ENCODE measurements at places on chromosomes 2 and 18.
A peak's percentile ranks its signal among the peaks of the same experiment; 100 is the strongest.

GRCh38 chr18:28267878-28268625 is 91.1 kb upstream of the CDH2 start:
- ATAC-seq: peak; percentile 96

DNA sequence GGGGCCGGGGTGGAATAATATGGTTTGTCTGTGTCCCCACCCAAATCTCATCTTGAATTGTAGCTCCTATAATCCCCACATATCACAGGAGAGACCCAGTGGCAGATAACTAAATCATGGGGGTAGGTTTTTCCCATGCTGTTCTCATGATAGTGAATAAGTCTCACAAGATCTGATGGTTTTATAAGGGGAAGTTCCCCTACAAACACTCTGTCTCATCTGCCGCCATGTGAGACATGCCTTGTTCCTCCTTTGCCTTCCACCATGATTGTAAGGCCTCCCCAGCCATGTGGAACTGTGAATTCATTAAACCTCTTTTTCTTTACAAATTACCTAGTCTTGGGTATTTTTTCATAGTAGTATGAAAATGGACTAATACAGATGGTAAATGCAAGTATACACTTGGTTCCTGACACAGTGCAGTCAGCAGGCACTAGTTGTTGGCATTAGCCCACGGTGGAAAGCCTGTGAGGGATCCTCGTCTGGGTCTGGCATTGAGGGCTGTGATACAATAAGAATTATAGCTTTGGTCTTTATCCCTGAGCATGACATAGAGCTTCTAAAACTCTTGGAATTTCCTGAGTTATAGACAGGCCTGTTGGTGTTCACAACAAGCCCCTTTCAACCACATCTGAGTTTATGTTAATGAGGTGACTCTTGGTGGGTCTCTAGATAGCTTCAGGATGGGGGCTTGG is 135.8 kb downstream of the CABLES1 start:
- no peak for ATAC-seq

DNA sequence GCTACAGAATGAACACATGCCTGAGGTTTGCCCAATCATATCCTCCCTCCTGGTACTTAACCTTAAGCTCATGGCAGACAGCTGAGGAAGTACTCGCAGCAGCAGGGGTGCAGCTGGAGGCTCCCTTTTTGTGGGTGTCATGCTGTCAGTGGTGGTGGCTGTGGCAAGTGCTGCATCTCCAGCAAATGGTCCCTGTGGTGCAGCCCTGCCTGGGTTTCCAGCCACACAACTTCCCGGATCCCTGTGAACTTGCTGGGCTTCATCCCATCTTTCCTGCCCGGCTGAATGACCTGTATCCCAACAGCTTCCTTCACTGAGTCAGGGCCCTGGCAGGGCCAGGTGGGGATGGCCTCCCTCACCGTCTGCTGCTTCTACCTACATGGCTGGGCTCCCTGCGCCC is 5.0 kb downstream of the TMEM185B start:
- ATAC-seq: no peak

DNA sequence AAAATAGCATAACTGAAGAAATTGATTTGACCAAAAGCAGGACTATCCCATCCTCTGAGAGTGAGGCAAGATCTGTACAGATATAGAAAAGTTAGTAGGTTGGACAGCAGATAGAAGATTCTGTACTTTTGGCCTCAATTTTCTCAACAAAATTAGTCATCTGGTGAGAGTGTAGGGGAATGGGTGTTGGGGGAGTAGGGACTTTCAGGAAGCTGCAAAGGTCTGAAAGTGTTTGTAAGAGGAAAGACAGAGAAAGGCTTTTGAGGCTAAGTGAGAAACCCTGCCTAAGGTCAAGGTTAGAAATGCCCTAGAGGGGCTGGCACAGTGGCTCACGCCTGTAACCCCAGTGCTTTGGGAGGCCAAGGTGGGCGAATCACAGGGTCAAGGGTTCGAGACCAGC is 40.3 kb downstream of the DAPL1 start:
- ATAC-seq: no peak

- no peak for ATAC-seq
Measured at GRCh38 chr2:225296951-225297350, 102.6 kb upstream of the NYAP2 start.

DNA sequence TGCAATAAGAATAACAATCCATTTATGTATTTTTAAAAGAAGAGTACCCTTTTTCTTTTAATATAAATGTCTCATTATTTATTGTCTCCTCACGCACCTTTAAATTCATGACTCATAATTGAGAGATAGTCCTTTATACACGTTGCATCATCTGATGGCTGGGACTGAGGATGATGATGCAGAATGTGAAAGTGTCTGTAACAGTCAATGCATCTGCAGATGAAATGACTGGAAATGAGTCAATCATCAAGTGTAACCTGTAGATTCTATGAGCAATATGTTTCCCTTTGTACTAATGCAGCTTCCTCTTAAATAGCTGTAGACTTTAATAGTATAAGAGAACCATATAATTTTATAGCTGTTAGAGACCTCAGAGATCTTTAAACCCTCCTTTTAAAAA is 26.1 kb upstream of the SYT4 start:
- ATAC-seq: no peak

GRCh38 chr2:111042772-111043771 is 77.6 kb upstream of the BCL2L11 start:
- ATAC-seq: no peak

- ATAC-seq: no peak
Measured at GRCh38 chr2:121809607-121810006, 54.2 kb downstream of the TSN start.

- peak; percentile 93 for ATAC-seq
Measured at GRCh38 chr18:78986018-78986481, 6.4 kb downstream of the SALL3 start.

DNA sequence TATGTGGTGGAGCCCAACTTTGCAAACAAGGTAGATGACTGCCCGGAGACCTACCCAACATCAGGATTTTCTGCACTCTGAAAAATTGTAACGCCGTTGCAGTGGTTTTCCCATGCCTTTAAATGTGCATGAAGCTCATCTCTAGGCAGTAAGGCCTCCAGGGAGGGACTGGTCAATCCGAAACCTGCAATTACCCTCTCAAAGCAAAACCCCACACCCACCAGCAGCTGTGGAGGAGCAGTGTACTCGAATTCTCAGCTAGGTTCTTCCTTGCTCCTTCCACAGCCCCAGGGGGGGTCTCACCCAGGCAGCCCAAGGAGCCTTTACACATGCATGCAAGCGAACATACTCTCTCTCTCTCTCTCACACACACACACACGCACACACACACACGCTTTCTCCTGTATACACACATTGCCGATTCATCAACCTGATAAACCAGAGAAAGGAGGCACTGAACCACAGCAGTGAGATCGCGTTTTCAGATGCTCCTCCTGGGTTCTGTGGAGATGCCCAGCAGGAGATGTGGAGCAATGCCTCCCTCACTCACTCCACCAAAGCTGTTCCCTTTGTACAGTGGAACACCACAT is 109.2 kb downstream of the VIT start:
- no peak for ATAC-seq

DNA sequence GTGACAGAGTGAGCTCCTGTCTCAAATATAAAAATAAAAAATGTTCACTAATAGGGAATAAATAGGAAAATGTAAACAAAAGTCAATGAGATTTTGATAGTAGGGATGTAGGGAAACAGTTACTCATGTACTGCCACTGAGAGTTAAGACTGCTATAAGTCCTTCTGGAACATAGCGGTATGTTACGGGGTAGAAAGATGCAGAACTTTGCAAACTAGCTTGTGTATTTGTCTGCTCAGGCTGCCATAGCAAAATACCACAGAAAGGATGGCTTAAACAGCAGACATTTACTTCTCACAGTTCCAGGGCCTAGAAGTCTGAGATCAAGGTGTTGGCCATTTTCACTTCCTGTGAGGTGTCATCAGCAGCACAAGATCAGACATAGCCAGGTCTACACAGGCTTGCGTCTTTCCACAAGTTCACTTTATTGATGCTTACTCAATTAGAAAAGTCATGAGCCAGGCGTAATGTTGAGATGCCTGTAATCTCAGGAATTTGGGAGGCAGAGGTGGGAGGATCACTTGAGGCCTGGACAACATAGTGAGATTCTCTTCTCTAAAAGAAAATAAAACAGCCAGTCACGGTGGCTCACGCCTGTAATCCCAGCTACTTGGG is 8.8 kb downstream of the TXNDC2 start:
- no peak for ATAC-seq

DNA sequence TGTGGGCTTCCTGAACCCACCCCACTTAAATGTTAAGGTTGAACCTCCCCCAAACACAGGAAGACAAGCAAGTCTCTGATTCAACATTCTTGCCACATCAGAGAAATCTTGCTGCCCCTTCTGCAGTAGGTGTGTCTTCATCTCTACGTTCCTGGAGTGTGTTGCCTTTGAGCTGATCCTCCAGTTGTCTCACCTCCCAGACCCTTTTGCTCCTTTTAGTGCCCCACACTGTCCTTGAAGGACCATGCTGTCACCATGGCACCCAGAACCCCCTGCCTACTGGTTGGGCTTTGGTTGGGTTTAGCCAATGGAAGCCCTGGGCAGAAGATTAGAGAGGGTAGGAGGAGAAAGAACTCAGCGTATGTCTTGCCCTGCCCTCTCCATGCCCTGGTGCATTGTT is 10.7 kb downstream of the CAB39 start:
- ATAC-seq: no peak

- ATAC-seq: no peak
Measured at GRCh38 chr2:158394453-158394852, 62.1 kb downstream of the CCDC148 start.

DNA sequence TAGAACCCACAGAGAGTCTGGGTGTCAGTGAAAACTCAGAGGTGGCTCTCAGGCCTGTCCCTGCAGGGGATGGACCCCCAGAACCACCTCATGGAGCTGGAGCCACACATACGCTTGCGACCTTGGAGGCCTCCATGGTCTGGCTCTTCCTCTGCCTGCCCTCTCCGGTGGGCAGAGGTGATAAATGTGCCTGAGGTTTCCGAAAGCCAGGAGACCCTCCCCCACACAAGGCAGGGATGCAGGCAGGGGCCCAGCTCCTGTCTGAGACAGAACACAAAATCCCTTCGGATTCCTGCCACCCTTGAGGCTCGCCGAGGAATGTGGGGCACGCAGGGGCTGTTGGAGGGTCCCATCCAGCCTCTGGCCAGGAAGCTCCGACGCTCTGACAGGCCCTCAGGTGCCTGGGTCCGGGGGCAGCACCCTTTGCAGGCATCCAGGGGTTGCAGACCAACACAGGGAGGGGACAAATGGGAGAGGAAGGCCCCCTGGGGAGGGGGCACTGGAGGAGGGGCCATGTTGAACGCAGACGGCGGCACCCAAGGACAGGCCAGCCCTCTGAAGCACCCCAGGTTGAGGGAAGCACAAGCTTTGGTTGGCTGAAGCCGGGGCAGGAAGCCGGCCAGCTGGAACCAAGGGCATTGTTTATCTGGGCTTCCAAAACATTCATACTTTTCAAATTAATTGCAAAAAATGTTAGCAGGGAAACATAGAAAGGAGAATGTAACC is 4.1 kb upstream of the SNED1 start:
- ATAC-seq: no peak

- ATAC-seq: peak; percentile 70
Measured at GRCh38 chr2:27408601-27409320, 630 bp downstream of the PPM1G start.

DNA sequence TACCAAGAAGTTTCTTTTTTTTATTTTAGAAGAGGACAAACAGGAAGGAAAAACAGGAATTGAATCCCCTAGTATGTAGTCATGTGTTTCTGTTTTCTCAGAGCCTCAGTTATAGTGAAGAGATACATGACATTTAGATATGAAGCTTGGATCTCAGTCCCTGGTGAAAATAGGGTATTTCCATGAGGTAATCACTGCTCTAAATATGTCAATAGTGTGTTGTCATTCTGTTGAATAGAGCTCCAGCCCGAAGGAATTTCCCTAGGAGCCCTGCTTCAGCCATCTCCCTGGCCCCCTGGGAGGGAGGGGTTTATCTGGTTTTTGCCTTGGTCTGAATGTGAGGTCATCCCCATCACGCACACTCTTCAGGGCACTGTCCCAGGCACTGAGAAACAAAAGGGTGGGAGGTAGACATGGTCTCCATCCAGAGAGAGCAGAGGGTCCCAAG is 47.1 kb upstream of the REL start:
- no peak for ATAC-seq

DNA sequence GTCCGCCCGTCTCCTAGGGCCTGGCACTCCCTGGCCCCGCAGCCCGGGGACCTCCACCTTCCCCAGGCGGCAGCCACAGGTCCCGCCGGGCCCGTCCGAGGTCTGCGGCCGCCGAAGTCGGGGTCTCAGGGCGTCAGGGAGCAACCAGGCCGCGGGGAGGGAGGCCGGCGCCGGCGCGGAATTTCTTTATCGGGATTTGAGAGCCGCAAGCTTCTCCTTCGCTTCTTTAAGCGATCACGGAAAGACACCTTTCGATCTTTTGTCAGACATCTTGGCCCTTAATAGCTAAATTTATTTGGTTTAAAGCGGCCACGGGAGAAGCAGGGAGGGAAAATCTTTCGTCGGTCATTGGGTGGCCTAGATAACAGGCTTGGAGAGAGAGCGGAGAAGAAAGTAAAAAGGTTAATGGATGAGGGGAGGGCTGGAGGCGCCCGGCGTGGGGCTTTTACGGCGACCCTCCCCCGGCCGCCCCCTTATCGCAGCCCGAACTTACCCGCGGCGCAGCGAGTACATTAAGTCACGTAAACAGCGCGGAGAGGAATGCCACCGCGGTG is 4.3 kb upstream of the GATA6 start:
- no peak for ATAC-seq

DNA sequence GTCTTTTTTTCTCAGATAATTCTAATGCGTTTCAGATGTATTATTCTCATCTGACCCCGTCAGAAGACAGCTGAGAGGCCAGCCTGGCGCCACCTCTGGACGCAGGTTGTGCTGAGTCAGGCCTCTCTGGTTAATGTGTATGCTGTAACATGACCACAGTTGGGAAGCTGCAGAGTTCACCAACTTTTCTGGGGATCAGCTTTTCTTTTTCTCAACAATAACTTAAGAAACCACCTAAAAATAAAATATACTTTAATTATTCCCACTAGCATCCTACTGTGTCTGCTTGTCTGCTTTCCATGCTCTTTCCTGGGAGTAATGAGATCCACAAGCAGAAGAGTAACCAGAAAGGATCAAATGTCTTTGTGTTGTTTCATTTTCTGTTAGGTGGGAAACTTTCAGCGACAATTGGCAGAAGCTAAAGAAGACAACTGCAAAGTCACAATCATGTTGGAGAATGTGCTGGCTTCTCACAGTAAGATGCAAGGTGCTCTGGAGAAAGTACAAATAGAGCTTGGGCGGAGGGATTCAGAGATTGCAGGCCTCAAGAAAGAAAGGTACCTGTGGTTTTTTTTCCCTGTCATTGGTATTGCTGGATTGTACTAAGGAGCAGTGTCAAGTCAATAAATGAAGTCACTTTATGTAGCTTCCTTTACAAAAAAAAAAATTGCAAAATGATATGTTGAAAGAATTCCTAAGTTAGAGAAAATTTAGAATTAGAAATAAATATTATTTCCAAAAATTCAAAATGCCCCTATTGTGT is 79.8 kb downstream of the CCDC150 start:
- ATAC-seq: peak; percentile 100

DNA sequence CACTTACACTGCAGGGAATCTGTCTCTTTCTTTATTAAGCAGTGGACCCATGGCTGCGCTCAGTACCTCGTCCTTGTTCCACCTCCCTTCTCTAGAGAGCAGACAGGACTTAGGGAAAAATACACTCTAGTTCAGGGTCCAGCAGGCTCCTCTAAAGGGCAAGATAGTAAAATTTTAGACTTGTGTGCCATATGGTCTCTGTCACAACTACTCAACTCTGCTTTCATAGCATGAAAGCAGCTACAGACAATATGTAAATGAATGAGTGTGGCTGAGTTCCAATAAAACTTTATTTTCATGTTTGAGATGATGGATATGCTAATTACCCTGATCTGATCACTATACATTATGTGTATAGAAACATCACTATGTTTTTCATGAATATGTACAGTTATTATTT is 163.1 kb downstream of the BABAM2 start:
- ATAC-seq: no peak

GRCh38 chr2:106176446-106177099 is 17.5 kb downstream of the UXS1 start:
- no peak for ATAC-seq
